NCI-H1694 treated with DMSO at 0.1 percent for 48 hours (cell line): ENCODE measurements at places on chromosomes 12 and 14.

- DNase-seq, result no peak
Measured at GRCh38 chr12:49827051-49827400, 1.2 kb downstream of the NCKAP5L start.

- no peak for DNase-seq
Measured at GRCh38 chr14:75101491-75101890, 25.4 kb downstream of the NEK9 start.

- DNase-seq, result no peak
Measured at GRCh38 chr12:107442326-107442987, 243.1 kb upstream of the PWP1 start.

- DNase-seq, result no peak
Measured at GRCh38 chr14:95078867-95079266, 78.5 kb downstream of the DICER1 start.

- no peak for DNase-seq
Measured at GRCh38 chr12:90166012-90166411, 457.4 kb upstream of the ATP2B1 start.

GRCh38 chr12:32027684-32028365 lies 68.6 kb downstream of the RESF1 start:
- DNase-seq, result no peak

- no peak for DNase-seq
Measured at GRCh38 chr12:90859591-90859990, 95.4 kb downstream of the CCER1 start.
